Small intestine (tissue), 16 donors: ENCODE measurements at places on chromosomes 2 and 18.

DNA sequence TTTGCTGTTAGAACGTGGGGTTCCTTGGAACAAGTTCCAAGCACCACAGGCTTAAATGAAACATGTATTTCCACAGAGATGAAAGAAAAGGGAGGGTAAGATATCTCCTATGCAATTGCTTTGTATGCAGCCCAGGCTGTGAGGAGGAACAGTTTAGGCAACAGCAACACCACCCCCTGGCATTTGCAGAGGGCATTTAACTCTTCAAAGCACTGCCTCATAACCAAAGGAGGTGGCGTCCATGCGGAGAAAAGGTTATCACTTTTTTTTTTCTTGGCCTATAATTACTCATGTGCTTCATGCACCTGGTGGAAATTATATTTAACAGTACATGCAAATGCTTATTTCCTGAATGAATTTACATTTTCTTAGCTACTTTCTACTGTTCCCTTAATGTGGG, 286.0 kb downstream of the LPIN1 start:
- DNase-seq, result no peak

- no peak for DNase-seq
These were observed 39.5 kb upstream of the SLC14A1 start for GRCh38 chr18:45684341-45685115.

- DNase-seq, result no peak
These were observed 48.3 kb upstream of the ACAA2 start for GRCh38 chr18:49861659-49862058.

- no peak for DNase-seq
These were observed 31.7 kb downstream of the ONECUT2 start for GRCh38 chr18:57466745-57467409.

DNA sequence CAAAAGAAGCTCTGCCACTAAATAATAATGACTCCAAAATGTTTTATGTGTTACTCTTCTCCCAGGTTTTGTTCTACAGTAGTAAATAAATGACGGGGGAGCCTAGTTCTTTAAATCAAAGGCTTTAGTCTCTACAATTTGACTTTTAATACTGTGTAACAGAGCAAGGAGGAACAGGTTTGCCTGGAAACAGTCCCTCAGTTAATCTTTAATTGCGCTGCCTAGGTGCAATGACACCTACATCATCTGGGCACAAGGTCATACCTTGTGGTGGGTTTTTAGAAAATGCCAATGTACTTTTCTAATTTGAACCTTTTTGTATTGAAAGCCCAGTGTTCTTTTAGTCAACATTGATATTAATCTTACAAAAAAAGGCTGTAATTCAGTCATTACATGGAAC, 287.3 kb upstream of the SETBP1 start:
- no peak for DNase-seq

GRCh38 chr18:55425698-55426097, 162.3 kb downstream of the TCF4 start:
- no peak for DNase-seq

DNA sequence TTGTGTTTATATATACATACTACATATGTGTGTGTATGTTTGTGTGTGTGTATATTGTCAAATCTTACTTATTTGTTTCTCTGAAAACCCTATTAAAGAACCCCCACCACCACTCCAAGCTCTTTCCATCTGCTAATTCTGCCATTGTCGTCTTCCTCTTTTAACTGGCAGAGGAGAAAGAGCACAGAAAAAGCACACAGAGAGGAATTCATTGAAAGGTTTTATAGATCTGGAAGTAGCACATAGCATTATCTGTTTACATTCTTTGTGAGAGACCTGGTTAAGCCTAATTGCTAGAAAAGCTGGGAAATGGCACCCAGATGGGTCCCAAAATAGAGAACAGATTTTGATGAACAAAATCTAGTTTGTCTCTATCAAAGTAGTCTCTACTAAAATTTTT, 800.0 kb upstream of the PIK3C3 start:
- DNase-seq, result no peak

GRCh38 chr2:7812231-7812995, 869.4 kb upstream of the ID2 start:
- no peak for DNase-seq

GRCh38 chr2:210551001-210551400, 5.4 kb upstream of the CPS1 start:
- no peak for DNase-seq

- no peak for DNase-seq
These were observed 449.8 kb downstream of the NRXN1 start for GRCh38 chr2:50582164-50582563.

GRCh38 chr2:206798000-206798399, 32.6 kb downstream of the FASTKD2 start:
- no peak for DNase-seq

DNA sequence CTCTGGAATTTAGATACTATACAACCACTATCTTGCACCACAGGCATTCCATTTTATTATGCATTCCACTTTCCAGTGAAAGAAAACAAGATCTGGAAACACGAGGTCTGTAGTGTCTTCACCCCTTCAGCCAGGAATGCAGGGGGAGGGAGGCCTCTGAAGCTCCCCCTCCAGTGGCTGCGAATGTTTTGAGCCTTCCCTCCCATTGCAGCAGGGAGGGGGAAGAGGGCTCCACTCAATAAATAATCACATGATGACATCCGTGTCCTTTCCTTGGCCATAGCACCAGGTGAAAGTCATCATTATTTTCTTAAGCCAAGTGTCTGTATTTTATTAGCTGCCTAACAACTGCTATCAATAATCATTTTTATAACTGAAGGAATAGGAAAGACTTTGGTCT, 38.6 kb downstream of the ALPK2 start:
- no peak for DNase-seq

DNA sequence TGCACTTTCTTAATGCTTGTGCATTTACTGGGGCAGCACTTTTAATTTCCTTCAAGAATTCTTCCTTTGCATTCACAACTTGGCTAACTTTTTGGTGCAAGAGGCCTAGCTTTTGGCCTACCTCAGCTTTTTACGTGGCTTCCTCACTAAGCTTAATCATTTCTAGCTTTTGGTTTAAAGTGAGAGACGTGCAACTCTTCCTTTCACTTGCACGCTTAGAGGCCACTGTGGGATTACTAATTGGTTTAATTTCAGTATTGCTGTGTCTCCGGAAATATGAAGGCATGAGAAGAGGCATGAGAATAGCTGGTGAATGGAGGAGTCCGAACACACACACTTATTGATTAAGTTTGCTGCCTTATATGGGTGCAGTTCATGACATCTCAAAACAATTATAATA, 354.1 kb downstream of the DLGAP1 start:
- DNase-seq, result no peak

DNA sequence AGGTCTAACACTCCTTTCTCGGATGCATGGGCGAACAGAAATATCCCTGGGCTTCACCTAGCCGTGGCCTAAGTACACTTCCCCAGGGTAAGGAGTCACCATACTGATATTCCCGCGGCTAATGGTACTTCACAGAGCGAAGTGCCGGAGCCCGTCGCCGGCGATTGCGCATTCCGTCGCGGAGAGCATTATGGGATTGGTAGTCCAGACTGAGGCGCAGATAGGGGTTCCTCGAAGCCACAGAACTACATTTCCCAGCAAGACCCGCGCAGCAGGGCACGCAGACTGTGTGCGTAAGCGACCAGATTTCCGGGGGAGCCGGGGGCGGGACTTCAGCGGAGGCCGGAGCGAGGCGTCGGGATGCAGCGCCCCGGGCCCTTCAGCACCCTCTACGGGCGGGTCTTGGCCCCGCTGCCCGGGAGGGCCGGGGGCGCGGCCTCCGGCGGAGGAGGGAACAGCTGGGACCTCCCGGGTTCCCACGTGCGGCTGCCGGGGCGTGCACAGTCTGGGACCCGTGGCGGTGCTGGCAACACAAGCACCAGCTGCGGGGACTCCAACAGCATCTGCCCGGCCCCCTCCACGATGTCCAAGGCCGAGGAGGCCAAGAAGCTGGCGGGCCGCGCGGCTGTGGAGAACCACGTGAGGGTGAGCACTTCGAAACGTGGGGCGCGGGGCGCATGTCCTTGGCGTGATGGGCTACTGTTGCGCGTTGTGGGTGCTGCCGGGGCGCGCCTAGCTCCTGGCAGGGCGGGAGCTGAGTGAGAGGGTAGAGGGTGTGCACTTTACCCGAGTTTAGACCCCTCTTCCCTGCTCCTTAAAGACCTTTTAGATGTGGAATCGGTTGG, at the start of gene RPIA:
Gene RPIA, plus strand, starts transcription at position 335 of the 845 bp plus-strand sequence. Its CDS starts 26 bp downstream, at position 361.
- peak; percentile 99 for DNase-seq

GRCh38 chr18:23752363-23752762, 63.1 kb downstream of the LAMA3 start:
- DNase-seq, result no peak

DNA sequence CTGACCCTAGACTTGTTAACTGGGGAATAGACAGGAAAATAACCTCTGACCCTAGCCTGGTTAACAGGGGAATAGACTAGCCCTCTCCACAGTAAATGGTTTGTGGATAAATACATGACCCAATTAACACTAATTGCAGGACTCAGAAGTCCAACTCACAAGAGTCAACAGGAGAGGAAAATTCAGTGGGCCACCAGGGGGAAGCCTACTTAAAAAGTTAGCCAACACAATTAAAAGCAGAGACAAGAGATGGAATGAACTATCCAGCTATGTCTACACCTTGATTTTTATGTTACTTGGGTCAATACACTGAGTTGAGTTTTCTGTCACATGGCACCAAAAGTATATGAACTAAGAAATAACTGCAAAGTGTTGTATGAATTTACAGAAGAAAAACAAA, 158.8 kb upstream of the SLC39A10 start:
- DNase-seq, result peak; percentile 37

- DNase-seq, result no peak
These were observed 238.5 kb upstream of the FBXO11 start for GRCh38 chr2:48144777-48145176.

GRCh38 chr2:2686222-2686621, 355.1 kb upstream of the MYT1L start:
- no peak for DNase-seq

DNA sequence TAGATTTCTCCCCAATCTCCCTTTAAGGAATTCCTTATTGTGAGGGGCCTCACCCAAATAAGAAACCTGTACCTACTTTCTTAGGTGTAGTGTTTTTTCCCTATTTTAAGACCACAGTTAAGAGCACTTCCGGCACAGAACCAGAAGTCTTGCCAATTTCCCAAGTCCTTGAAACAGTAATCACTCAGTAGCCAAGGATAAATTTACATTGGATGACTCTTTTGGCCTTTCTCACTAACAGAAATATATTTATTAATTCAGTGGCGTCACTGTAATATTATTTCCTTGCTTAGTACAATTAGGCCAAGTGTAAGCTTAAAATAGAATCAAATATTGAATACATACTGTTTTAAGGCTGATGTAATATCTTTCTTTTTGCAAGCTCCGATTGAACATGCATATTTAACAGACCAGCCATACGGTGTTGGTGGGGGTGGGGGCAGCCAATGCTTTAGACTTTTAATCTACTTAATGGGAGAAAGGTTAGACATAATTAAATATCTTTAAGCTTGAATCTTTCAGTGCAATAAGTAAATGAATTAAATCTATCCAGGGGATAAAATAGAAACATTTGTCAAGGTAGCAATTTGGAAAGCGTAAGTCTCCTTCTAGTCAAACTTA, 50.8 kb upstream of the ITGA6 start:
- no peak for DNase-seq

GRCh38 chr2:192124571-192124970, 70.2 kb downstream of the TMEFF2 start:
- DNase-seq, result no peak

GRCh38 chr2:168160897-168161296, 86.5 kb downstream of the STK39 start:
- no peak for DNase-seq

DNA sequence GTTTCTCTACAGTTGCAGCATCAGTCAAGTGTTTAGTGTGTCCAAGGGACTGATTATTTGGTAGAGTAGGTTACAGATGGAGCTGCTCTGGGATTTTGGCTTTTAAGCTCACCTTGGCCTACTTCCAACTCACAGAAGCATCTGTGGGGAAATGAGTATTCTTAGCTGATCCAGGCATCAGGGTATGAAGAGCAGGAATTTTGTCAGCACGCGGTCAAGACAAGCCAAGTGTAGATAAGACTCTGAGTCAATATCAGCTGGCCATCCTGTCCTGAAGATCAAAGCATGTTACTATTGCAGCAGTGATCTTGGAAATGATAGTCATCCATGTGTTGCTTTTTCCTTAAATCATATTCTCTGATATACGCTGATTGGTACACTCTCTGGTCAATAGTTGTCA, 24.4 kb downstream of the SERPINB4 start:
- no peak for DNase-seq

DNA sequence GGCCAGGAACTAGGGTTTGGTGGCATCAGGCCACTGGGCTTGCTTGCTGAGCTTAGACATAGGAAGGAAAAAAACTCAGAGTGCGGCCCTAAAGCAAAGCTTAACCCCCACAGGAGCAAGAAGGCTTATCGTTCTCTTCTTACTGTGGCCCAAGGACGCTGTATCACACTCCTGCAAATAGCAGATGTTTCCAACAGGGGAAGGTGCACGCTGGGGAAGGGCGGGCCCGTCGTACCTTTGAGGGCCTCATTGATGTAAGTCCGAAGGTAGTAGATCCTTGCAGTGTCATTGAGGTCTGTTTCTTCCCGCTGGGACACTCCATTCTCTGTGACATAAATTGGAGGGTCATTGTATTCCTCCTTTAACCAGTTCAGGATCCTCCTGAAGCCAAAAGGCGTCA, 46.6 kb downstream of the LCT start:
- no peak for DNase-seq

GRCh38 chr18:34933909-34934661, 107.1 kb upstream of the MAPRE2 start:
- peak; percentile 77 for DNase-seq

DNA sequence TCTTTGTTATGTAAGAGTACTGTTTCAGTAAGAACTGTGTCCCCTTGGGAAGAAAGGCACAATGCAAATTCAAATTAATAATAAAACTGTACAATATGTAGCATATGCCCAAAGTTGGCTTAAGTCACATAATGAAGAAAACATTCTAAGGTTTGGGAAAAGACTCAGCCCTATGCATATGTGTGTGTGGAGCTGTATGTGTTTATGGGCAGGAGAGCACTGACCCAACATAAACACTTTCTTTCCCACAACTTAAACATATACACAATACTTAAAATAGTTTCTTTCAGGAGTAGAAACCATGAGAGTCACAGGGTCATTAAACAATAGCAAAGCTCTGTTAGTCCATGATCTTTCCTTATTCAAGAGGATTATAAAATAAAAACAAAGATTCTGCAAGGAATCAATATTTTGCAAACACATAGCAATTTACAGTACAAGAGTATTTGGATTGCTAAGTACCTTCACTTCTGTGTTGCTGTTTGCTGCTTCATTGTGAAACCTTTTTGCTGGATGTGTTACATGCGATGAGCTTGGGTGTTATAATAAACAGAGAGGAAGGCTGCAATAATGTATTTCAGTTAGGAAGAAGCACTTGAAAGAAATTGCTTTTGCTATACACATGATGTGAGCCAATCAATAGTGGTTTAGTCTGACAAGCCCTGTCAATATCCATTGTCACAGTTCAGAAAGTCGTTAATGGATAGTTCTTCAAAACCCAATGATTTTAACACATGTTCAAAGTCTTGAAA, 347.3 kb downstream of the ARHGAP15 start:
- DNase-seq, result no peak

- no peak for DNase-seq
These were observed 80.6 kb downstream of the TRABD2A start for GRCh38 chr2:84800194-84800805.
